ENCODE measurements at places on chromosomes 1 and 21.

- DNase-seq = peak; percentile 50
Observed at GRCh38 chr1:145922266-145922665, 3.7 kb upstream of the PEX11B start.

GRCh38 chr1:110083061-110083865 lies 12.8 kb upstream of the ALX3 start:
- no peak for DNase-seq

- DNase-seq = no peak
Observed at GRCh38 chr1:61446531-61446991, 278.4 kb downstream of the TM2D1 start.

- no peak for DNase-seq
Observed at GRCh38 chr1:29592261-29592615, 355.9 kb downstream of the PTPRU start.

GRCh38 chr1:92711473-92712165 lies 73.3 kb downstream of the EVI5 start:
- DNase-seq = no peak

DNA sequence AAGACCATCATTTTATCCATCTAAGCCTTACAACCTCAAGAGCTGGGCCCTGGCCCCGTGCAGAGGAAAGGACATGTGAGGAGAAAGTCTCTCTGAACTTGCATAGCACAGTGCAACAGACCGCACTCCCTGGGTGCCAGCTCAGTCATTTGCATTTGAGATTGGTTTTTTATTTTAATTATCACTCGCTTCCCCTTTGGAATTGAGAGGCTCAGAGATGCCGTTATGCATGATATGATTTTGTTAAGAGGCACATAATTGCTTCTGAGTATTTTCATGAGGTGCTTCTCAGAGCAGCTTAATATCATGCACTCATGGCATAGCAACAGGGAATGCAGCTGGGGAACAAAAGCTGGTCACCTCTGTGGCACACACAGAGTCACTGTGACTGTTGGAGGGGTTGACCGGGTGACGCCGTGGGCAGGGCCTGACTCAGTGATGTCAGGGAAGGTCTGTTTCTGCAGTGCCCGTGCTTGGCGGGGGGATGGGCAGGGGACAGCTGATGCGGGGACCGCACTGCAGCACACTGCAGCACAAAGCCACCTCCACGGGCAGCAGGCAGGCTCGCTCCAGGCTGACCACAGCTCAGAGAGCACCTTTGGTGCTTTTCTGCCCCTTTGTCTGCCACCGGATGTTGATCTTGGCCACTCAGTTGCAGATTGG lies 43.2 kb upstream of the VAMP3 start:
- no peak for DNase-seq
